Stimulated activated memory B cell treated with anti-CD40 and anti-IgM and Interleukin-4, amounts not matched to agents 10 μg/mL and 1 μg/mL and 100 μg/mL, for 72 hours (primary cell): ENCODE measurements at places on chromosomes 2 and 18.
A peak's percentile ranks its signal among the peaks of the same experiment; 100 is the strongest.

- no peaks in the 10 kb centered on the region for H3K36me3 ChIP-seq
- H3K27ac ChIP-seq = no peak overlapping the region
- no peak for ATAC-seq
- H3K27me3 ChIP-seq = peaks cover 24% of the 10 kb centered on the region
- no peak overlapping the region for H3K4me3 ChIP-seq
These were observed 1438.7 kb upstream of the ZEB2 start for GRCh38 chr2:145958611-145959010.

DNA sequence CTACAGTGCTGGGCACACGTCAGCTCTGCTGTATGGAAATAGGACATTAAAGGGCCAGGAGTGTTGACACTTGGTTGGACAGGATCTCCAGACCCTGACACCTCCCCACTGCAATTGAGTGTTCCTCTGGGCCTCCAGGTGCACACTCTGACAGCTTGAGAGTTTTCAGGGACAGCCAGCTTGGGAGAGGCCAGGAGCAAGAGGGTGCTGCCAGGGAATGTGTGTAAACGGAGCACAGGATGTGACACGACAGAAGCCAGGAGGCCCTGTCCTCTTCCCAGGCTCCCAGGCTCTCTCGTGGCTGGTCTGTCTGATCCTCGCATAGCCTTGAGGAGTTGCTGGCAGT is 318.1 kb upstream of the HS6ST1 start:
- no peak for ATAC-seq
- H3K4me3 ChIP-seq = no peak overlapping the region

GRCh38 chr18:49926106-49926745 is 112.9 kb upstream of the ACAA2 start:
- no peak overlapping the region for H3K4me3 ChIP-seq
- H3K27me3 ChIP-seq = peaks cover 14% of the 10 kb centered on the region
- ATAC-seq = no peak

DNA sequence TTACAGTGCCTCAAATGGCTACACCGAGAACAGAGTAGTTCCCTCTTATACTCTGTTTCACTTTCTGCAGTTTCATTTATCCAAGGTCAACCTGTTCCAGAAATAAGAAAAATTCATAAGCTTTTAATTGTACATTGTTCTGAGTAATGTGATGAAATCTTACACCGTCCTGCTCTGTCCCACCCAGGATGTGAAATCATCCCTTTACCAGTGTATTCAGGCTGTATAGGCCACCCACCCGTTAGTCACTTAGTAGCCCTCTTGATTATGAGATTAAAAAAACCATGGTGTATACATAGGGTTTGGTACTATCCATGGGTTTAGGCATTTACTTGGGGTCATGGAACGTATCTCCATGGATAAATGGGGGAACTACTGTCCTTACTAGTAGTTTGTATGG is 29.8 kb downstream of the STARD6 start:
- no peak for ATAC-seq
- H3K4me1 ChIP-seq = no peaks in the 10 kb centered on the region
- H3K27ac ChIP-seq = no peak overlapping the region
- no peaks in the 10 kb centered on the region for H3K27me3 ChIP-seq
- H3K36me3 ChIP-seq = no peaks in the 10 kb centered on the region

- no peaks in the 10 kb centered on the region for H3K36me3 ChIP-seq
- peak; percentile 47 for ATAC-seq
- peak overlapping the region; percentile 61 for H3K4me3 ChIP-seq
- no peaks in the 10 kb centered on the region for H3K27me3 ChIP-seq
- H3K4me1 ChIP-seq = peaks cover 48% of the 10 kb centered on the region
These were observed 1.7 kb upstream of the ESCO1 start for GRCh38 chr18:21602299-21602587.

DNA sequence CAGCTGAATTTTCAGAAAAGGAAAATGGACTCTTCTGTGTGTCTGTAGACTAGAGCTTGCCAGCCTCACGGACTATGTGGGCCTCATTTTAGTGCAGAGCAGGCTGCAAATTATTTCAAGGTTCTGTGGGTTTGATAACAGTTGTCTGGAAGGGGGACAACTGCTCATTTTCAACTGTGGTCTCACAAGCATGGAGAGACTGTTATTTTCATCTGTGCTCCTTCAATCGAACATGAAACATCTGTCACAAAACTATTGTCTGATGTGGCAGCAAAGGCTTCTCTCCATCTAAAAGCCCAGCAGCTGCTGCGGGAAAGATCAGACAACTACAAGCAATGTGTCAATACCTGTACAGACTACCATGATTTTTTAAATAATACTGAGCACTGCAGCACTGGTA is 211.8 kb downstream of the LRRTM4 start:
- no peaks in the 10 kb centered on the region for H3K36me3 ChIP-seq
- no peak overlapping the region for H3K27ac ChIP-seq
- no peak for ATAC-seq

DNA sequence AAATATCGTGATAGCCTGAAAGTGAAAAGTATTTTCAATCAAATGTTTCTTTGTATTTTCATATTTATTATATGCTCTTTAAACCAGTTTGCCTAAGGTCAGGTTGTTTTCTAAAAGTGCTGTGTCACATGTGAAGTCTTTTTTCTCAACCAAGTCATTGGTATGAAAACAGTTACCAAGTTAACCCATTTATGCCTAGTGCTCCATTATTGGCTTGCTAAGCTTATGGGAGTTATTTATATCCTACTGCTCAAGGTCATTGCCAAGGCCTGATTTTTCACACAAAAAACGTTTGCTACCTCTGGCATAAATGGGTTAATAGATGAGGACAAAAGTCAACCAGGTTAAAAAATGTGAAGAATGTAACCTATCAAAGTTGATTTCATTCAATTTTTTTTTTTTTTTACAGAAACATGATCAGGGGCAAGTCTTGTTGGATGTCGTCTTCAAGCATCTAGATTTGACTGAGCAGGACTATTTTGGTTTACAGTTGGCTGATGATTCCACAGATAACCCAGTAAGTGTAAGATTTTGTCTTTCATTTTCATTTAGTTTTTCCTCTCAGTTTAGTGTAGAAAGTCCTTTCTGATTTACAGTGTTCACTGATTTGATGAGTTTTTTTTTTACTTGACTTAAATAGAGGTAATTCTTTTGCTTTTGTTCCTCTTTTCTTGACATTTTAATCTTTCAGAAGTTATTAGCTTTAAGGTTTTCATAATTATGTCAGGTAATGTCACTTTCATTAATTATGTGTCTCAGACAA is 102.6 kb downstream of the PTPN4 start:
- no peaks in the 10 kb centered on the region for H3K27me3 ChIP-seq
- H3K36me3 ChIP-seq = peaks cover 26% of the 10 kb centered on the region
- H3K4me3 ChIP-seq = no peak overlapping the region
- peak; percentile 54 for ATAC-seq
- H3K4me1 ChIP-seq = peaks cover 52% of the 10 kb centered on the region

GRCh38 chr2:18309627-18310026 is 250.8 kb downstream of the RDH14 start:
- no peak overlapping the region for H3K27ac ChIP-seq
- no peaks in the 10 kb centered on the region for H3K36me3 ChIP-seq
- H3K4me1 ChIP-seq = no peaks in the 10 kb centered on the region
- no peak overlapping the region for H3K4me3 ChIP-seq
